Fibroblast of skin of right biceps (primary cell): ENCODE measurements at places on chromosomes 7 and 10.
A peak's percentile ranks its signal among the peaks of the same experiment; 100 is the strongest.

DNA sequence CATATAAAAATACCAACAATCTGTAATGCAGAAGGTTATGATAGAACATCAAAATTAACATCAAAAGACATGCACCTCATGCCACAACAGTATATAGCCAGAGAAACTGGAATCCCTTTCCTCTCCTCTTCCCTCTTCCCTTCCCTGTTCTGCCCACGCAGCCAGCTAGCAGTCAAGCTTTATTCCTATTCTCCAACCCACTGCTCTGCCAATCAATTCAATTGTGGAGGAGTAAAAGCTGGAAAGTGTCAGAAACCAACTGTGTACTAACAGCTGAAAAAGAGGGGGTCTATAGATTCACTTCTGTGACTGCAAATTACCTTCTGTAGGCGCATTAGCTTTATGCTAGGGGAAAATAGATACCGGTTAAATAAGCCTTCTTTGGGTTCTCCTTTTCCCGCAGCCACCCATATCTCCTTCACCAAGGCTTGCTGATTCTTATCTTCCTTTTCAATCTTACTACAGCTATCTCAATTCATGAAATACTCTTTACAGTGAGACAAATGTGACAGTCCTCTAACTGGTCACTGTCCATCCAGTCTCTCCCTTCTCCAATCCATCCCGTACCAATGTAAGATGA, 16.3 kb downstream of the ABI1 start:
- DNase-seq, result no peak

DNA sequence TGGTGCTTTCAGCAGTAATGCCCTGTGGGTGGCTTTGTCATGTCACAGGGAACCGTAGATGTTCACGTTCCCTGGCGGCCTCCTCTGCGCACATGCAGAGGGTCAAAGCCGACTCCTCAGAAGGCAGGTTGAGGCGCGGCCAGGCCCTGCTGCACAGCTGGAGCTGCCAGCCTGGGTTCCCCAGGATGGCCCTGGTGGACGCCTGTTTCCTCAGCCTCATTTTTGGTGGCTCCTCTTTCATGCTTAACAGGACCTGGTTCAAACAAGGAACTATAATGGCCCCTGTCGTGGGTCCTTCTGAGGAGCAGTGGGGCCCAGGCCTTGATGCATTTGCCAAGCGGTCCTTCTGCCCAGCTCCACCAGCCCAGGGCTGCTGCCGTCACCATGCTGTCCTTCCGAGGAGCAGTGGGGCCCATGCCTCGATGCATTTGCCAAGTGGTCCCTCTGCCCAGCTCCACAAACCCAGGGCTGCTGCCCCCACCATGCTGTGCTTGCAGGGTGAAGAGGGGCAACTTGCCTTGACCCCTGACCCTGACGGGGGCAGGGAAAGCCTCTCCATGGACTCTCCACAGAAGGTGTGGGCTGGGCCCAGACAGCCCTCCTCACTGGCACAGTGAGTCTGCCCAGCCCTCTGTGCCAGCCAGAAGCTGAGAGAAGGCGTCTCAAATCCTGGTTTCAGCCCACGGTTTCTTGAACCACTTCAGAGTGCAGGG, 338.2 kb downstream of the TCERG1L start:
- DNase-seq, result no peak

DNA sequence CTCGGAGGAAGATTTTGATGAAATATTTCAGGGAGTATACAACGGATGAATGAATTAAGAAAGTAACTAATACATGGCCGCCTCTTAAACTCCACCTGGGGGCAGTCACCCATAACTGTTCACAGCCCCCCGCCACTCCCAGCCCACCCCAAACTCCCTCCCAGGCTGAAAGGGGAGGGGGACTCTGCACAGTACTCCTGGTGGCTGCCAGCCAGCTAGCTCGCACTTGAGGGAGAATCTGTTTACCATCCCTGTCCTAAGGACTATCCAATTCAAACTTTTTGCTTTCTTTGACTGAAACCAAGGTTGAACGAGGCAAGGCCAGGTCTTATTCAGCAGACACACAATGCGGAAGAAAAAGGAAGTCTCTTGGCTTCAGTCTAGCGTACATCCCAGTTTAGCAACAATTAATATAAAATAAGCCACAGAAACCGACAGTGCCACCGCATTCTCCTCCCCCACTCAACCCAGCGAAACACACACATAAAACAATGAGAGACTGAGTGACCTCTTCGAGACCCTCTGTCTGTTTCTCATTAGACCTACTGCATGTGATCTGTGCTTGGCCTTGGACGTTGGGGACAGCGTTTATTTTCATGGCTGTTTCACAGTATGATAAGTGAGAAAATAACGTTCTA, 219.5 kb downstream of the GLI3 start:
- no peak for DNase-seq

GRCh38 chr7:108234971-108235450, 104.8 kb upstream of the LAMB4 start:
- DNase-seq, result peak; percentile 36

GRCh38 chr10:86830043-86830591, 73.7 kb downstream of the BMPR1A start:
- DNase-seq, result no peak

DNA sequence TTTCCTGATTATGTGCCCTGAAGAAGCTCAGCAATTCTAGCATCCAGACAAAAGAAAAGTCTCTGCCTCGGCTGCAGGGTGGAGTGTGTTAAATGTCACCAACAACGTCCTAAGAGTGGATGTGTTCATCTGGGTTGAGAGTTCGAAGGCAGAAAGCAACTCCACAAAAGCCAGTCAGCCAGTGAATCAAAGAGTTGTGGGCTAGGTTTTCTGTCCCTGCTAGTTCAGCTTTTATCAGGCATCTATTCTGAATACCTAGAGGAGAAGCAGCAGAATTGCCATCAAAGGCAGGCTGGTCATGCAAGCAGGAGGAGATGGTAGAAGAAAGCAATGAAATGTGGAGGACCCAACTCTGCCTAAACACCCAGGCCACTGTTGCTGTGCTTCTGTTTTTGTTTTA, 205.2 kb downstream of the KLF6 start:
- DNase-seq, result no peak

DNA sequence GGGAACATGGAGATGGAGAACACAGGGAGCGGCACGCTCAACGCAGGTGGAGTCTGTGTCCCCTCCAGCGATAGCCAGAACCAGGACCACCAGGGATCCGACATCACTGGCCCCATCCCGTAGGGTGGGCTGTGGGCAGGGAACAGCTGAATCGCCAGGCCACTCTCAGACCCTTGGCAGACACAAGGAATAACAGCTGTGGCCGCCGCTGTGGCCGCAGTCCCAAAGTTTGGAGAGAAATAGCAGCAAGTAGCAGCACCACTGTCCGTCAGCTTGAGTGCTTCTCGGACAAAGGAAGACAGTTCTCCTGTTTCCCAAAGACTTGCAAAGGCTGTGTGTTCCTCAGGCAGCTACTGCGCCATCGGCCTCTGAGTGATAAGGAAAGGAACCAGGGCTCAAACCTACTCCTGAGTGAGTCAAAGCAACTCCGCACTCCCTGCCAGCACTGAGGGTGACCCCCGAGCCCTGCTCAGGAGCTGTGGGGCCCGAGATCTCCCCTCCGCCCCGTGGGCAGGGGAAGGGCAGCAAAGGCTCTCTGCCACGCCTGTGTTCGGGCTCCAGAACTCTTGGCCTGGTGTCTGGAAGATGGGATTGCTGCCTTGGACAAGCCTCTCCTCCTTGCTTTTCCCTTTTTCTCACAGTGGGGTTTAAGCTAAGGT, 82.3 kb upstream of the FAM20C start:
- no peak for DNase-seq

- DNase-seq, result peak; percentile 49
These were observed 6.3 kb upstream of the OPN4 start for GRCh38 chr10:86647773-86648703.

- DNase-seq, result no peak
These were observed 653.7 kb upstream of the ZWINT start for GRCh38 chr10:57014758-57015157.

DNA sequence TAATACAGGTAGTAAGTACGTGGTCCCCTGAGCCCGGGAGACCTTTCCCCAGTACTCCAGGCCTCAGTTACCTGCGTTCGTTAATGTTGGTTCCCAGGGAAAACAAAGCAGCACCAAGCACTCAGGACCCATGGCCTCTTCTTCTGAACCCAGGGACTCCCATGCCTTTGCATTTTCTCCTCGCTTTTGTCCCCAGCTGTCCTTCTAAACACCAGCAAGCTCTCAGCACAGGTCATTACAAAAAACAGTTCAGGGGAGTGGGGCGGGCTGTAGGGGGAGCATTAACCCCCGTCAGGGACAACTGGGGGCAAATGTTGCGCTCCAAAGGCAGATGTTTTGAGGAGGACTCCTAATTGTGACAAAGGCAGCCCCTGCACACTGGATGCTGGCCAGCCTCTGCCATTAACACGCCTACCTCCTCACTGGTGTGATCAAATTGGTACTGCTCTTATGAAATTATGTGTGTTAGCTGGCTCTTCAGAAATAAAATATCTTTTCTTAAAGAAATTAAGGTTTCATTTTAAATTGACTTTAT, 80.5 kb upstream of the LRGUK start:
- no peak for DNase-seq

- DNase-seq, result peak; percentile 82
These were observed 100.1 kb downstream of the RAB11FIP2 start for GRCh38 chr10:117946525-117947070.

DNA sequence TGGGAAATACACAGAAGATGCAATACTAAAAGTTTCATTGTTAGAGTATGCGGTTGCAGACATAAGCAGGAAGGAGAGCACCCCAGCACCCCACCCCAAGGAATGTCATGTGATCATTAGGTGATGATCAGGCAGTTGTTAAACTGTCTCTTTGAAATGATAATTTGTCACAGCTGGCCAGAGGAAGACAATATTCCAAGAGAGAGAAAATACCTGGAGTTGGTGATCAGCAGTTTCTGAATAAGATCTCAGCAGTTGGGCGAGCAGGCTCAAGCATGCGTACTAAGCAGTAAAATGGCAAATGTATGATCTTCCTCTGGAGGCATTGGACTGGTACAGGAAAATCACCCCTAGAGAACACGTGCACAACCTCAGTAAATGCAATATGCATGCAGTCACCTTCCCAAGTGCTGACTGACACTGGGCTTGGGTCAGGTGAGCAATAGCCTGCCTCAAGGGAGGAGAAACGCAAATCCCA, 250.1 kb upstream of the MBL2 start:
- no peak for DNase-seq

DNA sequence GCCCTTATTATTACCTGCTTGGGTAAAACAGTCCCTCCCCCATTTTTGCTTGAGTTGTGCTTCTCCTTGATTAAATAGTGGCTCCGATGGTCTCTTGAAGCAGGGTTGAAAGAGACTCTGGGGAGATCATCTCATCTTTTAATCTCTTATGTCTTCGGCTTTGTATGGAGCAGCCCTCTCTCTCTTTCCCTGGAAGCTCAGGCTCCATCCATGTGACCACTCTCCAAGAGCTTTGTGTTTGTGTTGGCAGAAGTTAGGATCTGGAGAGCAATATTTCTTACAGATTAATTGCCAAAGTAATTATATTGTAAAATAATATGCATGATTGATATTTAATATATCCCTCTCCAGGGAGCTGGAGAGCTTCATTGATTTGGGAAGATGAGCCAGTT, 76.9 kb downstream of the LRRC4 start:
- DNase-seq, result no peak

DNA sequence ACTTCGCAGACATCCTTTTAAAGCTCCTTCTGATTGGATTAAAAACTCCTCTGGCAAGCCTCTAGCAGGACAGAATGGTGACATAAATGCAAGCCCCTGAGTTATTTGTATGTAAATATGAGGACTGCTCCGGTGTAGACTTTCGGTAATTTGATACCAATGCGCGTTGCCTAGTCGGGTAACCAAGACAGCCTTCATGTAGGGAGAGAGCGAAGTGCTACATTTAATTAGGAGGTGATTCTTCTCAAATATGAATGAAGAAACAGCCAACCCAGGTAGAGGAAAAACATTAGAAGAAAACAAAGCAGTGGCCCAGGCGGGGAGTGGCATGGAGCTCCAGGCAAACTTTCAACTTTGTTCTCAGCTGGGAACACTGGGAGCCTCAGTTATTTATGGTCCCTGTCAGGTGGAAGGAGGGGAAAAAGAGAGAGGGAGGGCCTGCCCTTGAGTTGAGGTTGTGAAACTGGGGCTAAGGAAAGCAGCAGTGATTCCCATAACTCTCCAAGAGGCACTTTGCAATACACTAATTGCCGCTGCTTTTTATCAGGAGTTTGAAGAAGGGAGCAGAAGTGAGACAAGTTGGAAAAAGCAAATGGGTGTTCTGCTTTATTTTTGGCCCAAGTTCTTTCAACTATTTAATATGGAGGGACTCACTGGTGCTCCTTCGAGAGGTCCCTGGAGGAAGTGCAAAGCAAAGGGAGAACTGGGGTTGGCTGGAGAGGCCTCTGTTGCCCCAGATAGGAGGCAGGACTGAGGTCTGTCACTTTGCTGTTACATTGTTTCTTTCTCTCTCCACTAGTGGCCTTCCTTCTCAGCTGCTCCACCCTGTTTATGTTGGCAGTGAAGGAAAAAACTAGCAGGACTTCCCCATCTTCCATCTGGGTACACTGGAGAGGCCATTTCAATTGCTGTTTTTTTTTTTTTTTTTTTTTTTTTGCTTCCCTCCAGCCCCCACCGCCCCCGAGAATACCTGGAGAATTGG, 234.6 kb upstream of the CCDC6 start:
- peak; percentile 26 for DNase-seq

- DNase-seq, result no peak
These were observed 36.1 kb downstream of the ABRAXAS2 start for GRCh38 chr10:124837687-124838086.

DNA sequence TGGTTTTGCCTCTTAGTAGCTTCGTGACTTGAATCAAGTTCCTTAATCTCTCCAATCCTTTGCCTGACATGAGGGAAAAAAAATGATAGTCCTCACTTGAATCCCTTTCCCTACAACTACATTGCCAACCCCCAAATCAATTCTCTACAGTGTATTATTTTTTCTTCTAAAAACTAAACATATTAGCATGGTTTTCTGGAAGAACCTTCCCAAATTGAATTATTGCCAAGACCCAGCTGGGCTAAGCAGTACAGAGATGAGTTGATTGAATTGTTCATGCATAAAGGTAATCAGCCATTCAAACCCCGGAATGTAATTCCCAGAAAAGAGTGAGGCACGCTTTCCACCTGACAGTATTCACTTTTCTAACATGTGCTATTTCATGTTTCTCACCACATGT, 155.6 kb upstream of the AGR3 start:
- DNase-seq, result no peak

DNA sequence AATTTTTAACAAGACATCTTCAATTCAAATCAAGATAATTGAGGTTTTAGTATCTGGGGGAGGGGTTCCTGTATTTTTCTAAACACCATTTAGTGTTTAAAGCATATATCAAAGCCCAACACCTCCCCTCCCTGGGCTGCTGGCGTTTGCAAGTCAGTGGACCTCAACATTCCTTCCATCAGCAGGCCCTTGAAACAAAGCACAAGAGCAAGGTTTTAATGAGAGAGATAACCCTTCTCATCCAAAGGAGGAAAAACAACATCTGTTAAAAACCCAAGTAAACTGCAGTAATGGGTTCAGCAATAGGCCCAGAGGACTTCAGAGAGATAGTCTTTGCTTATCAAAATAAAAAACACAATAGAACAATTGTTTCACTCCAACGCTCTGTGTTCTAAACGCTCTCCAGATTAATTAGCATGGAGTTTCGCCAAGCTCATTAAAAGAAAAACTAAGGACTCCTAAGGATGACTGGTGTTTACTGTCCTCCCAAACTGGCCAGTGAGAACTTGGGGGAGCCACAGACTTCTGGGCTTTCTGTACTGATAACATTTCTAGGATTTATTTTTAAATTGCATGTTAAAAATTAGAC, 2.5 kb downstream of the JCAD start:
- DNase-seq, result no peak
